ENCODE measurements at places on chromosomes 3 and 15. TPM values are rescaled to one million over a fixed set of nuclear protein-coding genes. Genes with fewer than 3 reads are reported as not detected.

Gene BCL2A1
- 0.55 TPM for total RNA-seq

GRCh38 chr15:83991163-83991562, 244.4 kb upstream of the GOLGA6L4 start:
- no peak for DNase-seq

DNA sequence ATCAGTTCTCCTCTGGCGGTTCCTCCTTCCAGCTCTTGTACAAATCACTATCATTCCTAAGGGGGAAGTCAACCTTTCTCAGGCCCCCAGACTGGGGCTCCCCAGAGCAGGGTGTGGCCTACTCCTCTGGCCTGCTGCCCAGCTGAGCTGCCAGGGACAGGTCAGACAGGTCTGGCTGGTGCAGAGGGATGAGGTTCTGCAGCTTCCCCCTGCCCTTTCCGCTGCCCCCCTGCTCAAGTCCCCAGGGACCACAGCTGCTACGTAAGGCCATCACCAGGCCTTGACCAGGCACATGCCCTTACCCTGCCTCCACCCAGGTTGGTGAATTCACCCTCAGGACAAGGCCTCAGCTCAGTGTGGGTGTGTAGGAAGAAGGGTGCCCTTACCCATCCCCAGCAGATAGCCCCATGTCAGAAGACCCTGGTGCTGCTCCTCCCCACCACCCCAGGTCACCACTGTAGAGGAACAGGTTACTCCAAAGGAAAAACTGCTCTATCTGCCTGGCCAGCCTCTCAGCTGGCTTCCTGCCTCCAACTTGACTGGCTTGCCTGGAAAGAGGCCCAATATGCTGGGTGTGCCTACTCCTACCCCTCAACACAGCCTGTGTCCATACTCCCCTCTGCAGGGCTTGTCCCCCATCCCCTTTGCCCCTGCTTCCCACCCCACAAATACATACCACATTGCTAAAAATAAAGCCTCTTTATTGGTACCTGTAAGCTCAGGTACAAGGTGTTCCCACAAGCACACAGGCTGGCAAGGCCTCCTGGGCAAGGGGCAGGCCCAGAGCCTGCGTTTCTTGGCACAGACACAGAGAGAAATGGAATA, 12.0 kb downstream of the CSRNP1 start:
- DNase-seq: peak; percentile 75

DNA sequence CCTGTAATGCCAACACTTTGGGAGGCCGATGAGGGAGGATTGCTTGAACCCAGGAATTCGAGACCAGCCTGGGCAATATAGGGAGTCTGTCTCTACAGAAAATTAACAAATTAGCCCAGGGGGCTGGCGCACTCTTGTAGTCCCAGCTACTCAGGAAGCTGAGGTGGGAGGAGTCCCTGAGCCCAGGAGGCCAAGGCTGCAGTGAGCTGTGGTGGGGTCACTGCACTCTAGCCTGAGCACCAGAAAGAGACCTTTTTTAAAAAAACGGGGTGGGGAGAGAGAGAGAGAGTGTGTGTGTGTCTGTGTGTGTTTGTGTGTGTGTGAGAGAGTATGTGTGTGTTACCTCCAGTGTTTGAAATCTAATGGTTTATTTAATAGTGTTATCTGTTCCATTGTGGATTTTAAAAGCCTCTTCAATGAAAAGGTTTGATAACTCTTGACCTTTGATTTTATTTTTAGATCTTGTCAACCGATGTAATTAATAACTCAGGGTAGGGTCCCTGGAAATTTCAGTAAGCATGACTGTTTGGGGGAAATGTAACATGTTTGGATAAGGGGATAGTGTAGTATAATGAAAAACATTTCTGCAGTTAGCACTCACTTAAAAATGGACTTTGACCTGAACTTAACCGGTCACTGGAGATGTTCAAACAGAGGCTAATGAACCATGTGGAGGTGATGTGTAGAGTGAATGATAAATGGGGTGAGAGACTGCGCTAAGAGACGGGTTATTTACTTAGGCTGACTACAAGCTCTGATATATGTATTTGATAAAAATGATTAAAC, 29.7 kb downstream of the LRCH3 start:
- DNase-seq: no peak

GRCh38 chr3:39499651-39500273, 32.3 kb downstream of the MOBP start:
- no peak for DNase-seq

- DNase-seq: no peak
Measured at GRCh38 chr3:100113723-100114412, 433 bp downstream of the FILIP1L start.

DNA sequence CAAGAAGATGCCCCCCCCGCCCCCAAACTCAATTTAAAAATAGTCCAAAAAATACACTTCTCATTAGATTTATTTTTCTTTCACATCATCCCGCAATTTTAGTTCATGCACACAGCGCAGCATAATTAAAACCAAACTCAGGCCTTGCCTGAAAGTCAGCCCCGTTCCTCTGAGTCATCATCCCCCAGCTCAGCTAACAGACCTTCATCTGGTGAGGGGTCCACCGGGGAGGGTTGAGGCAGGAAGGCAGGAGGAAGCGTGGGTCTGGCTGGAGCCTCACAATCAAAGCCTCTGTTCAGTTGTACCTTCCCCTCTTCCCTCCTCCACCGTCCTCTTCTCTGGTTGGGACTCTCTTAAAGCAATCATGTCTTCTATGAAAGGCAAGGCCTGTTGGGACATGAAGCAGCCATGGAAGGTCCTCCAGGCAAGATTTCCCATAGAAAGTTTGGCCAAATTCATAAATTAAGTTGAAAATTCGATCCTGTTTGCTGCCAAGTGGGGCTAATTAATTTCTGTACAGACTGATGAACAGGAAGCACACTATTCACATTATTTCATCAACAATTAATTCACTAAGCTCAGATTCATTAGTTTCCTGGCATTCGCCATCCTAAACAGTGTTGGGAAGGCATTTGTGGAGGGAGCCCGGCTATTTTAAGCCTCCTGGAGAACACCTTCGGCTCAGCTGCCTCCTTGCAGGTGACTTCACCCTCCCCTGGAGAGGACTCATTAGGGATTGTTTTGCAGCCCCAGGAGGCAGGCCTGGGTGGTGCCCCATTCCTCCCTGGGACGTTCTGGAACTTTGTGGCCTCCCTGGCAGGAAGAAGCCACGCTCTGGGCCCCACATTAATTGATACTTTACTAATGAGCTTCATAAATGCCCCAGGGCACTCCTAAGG, 72.3 kb upstream of the BNC1 start:
- DNase-seq: no peak

DNA sequence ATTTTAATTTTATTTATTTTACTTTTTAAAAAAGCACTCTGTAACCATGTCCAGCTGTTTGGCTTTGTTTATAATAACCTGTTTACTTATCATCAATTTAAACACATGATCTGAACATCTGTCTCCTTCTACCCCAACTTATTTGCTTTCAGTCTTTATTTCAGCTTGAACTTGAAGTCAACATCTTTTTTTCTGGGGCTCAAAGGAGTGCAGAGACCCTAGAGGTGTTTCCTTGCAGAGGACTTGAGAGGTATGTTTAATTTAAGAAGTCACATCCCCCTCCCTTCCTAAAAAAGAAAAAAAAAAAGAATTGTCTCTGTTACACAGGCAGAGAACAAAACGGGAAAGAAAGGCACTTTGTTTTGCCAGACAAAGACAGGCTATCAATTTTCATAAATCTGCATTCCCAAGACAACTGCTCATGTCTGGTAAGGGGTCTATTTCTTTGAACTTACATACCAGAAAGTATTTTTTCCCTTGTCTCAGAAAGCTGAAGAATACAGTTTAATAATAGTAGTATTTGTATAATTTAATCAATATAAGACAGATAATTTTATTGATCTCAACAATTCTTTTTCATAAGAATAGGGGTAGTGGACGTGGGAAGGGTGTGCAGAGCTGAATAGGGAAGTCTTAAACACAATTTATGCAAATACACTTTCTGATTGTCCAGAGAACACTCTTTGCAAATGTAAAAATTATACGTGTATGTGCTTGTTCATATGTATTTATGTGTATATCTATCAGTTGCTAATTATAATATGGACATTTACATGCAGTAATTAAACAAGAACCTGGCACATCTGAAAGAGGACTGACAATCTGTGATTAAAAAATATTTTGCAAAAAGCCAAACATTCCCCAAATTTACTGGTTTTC, 109.7 kb upstream of the PDZRN3 start:
- DNase-seq: no peak

DNA sequence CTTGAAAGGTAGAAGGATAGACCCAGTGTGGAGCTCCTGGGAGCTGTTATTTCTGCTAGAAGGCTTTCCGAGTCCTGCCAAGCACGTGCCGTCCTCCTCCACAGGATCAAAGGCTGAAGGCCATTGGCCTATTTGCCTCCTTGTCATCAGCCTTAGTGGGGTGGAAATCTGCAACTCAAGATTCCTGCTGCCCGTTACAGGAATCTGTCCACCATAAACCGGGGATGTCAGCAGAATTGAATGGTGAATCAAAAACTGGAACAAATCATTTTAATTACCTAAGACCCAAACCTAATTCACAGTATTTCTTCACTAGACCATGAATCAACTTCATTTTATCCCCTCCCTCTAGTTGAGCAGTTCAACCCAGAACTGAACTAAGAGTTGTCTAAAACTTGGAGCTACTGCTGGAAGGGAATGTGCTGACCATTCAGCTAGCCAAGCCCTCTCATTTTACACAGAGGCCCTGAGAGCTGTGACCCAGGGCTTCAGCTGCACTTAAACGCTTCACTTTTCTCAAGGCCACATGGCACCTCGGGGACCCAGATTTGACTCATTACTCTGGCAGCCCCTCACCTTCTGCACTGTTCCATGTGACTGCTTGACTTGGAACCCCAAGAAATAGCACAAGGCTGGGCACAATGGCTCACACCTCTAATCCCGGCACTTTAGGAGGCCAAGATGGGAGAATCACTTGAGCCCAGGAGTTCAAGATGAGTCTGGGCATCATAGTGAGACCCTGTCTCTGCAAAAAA, 36.8 kb upstream of the KIF23 start:
- no peak for DNase-seq

Gene WWTR1
- 40.0 TPM for total RNA-seq

Gene DUOXA2
- not detected for total RNA-seq

DNA sequence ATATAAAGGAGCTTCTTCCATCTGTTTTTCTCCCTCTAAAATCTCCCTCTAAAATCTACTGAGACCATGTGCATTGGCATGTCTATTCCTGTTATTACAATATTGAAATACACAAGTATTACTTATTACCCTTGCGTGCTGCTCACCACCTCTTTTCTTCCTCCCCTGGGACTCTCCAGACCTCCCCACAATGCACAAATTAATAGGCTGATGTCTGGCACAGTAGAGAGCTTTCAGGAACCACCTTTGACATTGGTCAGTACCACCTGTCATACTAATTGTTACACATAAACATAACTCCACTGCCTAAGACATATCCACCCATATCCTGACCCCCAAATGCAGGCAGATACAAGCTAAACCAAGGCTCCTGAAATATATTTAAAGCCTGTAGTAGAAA, 722.6 kb downstream of the FHIT start:
- DNase-seq: no peak

- no peak for DNase-seq
Measured at GRCh38 chr3:51999846-52000245, 4.2 kb upstream of the RPL29 start.

GRCh38 chr3:9088441-9089353, 125.4 kb upstream of the RAD18 start:
- DNase-seq: no peak

GRCh38 chr3:53531749-53532148, 37.3 kb downstream of the CACNA1D start:
- DNase-seq: no peak

DNA sequence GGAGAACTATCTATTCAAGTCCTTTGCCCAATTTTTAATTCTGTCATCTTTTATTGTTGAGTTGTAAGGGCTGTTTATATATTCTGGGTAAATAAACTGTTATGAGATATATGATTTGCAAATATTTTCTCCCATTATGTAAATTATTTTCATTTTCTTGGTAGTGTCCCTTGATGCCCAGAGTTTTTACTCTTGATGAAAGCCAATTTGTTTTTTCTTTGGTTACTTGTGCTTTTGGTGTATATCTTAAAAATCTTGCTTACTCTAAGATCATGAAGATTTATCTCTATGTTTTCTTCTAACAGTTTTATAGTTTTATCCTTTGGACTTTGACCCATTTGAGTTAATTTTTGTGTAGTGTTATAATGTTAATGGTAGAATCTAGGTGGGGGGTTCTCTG, 44.5 kb downstream of the TIMP4 start:
- no peak for DNase-seq

GRCh38 chr15:91521996-91522395, 331.5 kb upstream of the SLCO3A1 start:
- DNase-seq: no peak

DNA sequence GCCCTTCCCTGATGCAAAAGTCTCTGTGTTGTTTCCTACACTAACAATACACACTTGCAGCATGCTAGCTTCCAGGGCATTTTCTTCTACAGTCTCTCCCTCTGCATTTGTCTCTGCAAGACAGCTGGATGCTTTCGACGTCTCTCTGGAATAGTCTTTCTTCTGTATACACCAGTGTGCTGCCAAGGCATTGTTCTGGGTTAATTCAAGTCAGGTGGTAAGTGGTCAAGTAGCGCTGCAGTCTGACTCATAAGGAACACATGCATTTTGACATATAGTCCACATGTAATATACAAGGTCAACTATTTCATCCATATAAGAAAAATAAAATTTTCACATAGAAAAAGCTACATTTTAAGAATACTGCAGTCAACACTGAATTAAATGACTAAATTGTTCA, 92.7 kb downstream of the MYLK start:
- DNase-seq: no peak

Gene ASB14
- total RNA-seq: 14.1 TPM

DNA sequence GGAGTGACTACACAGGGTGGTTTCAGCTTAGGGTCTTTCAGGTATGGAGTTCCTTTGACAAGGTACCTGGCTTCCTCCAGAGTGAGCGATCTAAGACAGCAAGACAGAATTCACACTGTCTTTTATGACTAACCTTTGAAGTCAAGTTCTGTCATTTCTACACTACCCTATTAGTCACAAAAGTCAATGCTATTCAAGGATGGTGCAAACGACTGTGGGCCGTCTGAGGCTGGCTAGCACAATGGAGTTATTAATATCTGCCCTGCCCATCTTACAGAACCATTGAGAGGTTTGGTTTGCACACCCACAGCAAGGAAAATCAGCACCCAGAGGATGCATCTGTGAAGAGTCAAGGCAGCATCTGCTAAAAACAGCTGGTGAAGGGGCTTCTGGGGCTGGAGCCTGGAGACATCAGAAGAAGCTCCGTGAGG, 62.9 kb upstream of the XCR1 start:
- DNase-seq: no peak

DNA sequence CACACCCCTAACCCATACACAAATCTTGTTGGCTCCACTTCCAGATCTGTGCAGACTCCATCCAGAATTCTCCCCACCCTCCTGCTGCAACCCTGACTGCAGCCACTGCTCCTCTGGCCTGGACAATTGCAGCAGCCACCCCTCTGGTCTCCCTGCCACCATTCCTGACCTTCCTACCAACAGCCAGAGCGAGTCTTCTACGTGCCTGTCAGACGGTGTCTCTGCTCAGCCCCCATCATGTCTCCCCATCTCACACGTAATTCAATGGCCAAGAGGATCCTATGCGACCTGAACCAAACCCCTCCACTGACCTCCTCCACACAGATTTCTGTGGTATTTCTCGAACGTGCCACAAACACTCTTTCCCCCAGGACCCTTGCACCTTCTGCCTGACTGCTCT, 103.3 kb downstream of the TPRA1 start:
- DNase-seq: no peak

- no peak for DNase-seq
Measured at GRCh38 chr3:63324621-63325020, 46.5 kb downstream of the SYNPR start.

Gene GPR171
- 0.15 TPM for total RNA-seq

All from left ventricle myocardium superior (tissue), 1 donor.